HS-27A (cell line): ENCODE measurements at places on chromosomes 1 and 21.

GRCh38 chr1:154459080-154459479 is 42.9 kb upstream of the TDRD10 start:
- DNase-seq = no peak

GRCh38 chr1:74426208-74426937 is 86.0 kb downstream of the LRRC53 start:
- no peak for DNase-seq

DNA sequence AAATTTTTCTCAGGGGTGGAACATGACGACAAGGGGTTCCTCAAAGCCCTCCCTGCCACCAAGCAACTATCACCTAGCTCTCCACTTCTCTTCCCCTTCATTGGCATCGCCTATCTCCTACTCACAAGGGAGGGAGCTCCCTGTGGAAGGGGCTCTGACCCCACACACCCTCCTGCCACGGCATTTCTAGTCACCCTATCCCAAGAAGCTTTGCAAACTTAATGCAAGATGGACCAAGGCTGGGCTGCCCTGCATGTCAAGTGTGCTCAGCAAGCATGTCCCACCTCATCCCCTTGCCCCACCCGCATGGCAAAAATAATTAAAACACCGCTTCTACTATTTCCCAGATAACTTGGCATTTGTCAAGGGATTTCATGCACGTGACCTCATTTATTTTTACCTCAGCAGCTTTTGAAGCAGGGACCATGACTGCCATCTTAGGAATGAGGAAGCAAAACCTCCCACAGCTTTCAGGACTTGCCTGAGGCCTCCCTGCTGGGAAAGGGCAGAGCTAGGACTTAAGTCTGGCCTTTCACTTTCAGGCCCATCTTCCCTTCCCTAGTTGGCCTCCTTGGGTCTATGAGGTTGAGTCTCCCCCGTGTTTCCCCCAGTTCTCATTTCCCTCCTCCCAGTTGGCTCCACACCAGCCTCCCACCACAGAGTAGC is 161.3 kb downstream of the TSEN15 start:
- DNase-seq = peak; percentile 45

DNA sequence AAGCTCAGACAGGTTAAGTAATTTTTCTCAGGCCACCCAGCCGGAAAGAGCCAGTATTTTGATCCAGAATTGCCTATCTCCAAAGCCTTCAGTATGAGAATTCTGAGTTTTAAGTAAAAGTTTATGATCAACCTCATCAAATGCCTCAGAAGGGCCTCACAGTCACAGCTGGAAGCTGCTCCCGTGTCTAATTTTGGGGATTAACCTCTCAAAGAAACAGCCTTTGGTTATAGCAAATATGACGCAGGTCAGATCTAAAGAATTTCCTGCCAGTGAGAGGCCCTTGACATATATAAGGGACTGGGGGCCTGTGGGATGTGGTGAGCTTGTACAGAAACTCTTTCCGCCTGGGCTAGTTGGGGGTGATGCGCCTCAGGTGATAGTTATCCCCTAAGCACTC is 2.3 kb downstream of the EXTL1 start:
- DNase-seq = no peak

GRCh38 chr1:154837034-154837671 is 32.9 kb downstream of the KCNN3 start:
- DNase-seq = no peak

GRCh38 chr1:228280961-228281591 is 73.2 kb downstream of the OBSCN start:
- DNase-seq = no peak

DNA sequence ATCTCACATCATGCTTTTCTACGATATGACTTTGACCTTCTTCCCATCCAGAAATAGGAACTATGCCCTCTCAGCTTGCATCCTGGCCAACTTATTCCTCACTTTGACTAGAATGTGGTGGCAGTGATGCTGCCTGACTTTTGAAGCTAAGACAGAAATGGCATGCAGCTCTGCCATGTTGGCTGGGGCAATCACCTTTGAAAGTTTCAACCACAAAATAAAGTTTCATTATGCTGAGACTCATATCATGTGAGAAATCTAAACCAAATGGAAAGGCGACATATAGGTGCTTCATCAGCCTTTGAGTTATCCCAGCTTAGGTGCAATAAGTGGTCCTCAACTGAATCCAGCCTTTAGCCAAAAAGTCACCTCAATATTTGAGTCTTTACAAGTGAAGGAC is 370.0 kb upstream of the CHRM3 start:
- DNase-seq = no peak

GRCh38 chr1:169550294-169550693 is 36.0 kb downstream of the F5 start:
- DNase-seq = no peak

DNA sequence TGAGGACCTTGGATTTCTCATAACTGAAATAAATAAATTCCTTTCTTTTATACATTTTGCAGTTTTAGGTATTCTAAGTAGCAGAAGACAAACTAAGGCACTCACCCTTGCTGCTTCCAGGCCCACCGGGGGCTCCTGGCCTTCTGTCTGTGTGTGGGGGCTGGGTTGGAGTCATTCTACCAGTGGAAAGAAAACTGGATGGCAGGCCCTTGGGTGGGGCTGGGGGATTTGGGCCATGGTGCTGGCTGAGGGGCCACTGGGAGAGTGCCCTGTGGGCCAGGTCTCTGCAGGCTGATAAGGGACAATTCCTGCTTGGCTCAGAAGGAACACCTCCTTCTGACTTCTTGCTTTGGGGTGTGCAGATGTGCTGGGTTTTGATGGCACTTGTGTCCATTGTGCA is 54.0 kb upstream of the CSF3R start:
- DNase-seq = no peak

GRCh38 chr1:235642943-235643371 is 6.6 kb downstream of the GNG4 start:
- no peak for DNase-seq

DNA sequence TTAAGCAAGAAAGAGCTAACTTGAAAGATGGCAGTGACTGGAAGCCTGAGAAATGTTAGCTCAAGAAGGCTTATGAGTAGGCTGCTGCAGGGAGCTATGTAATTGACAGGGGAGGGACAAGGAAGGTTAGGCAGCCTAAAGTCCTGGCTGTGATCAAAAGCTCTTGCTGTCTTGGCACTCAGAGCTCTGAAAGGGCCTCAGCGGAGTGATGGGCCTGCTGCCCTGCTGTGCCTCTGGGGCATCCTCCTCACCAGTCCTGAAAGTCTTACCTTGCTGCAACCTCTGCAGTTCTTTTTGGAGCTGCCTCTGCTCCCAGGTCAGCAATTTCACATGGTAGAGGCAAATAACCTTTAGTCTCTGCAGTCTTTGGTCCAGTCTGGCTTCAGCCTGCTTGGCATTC is 1.8 kb downstream of the CCDC190 start:
- DNase-seq = no peak

GRCh38 chr1:94302497-94302896 is 65.1 kb upstream of the ARHGAP29 start:
- DNase-seq = no peak
